Cortex of kidney (tissue), 1 donor: ENCODE measurements at places on chromosomes 2 and 18.

DNA sequence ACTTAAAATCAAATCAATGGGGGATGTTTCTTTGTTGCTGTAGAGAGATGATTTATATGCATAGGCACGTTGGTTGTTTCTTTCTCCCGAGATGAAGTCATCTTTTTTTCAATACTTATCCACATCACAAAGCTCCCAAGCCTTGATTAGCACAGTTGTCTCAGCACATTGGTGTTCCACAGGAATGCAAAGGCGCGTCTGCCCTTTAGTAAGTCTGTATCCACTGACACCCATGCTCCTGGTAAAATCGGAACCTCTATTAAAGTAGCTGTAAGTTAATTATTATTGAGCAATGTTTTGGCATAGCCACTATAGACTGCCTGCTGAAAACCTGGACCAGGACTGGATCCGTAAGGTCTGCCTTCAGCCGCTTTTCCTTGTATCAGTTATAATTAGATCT is 77.6 kb upstream of the RBM44 start:
- no peak for DNase-seq

DNA sequence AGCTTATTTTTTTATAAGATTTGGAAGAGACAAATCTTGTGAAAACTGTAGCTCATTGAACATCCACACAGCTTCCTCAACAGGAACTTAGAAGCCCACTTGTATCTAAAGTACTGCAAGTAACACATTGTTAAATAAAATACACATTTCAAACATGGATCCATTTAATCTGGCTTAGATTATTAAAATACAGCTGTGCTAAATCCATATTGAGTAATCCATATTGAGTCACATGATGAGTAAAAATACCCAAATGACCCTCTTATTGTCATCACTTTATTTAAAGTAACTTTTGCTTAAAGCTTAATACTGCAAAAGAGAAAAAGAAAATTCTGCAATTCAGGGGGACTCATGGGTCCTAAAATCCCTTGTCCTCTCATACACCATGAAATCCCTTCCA is 133.3 kb downstream of the OSR1 start:
- no peak for DNase-seq

GRCh38 chr2:100126201-100126600 is 16.2 kb downstream of the AFF3 start:
- no peak for DNase-seq

- no peak for DNase-seq
Observed at GRCh38 chr18:44041553-44041952, 639.1 kb upstream of the SETBP1 start.
